Activated CD4-positive, CD25-positive, alpha-beta regulatory T cell treated with anti-CD3 and anti-CD28 coated beads, Interleukin-2, amount 50 U/mL, for 16 hours (primary cell): ENCODE measurements at places on chromosomes 4 and X.

- DNase-seq, result no peak
Measured at GRCh38 chr4:83276299-83277040, 8.1 kb downstream of the COQ2 start.

DNA sequence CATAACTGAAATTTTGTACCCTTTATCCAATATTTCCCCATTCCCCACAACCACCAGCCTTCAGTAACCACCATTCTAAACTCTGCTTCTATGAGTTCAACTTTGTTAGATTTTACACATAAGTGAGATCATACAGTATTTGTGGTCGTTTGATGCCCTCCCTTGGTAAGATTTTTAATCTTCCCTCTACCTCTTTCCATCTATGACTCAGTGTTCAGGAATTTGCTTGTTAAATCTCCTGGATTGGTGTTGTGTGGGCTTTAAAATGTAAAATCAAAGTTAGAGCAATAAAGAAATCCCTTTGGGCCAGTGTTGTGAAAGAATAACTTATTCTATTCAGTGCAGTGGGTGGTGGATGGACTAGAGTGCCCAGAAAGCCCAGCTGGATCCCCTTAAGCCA lies 37.4 kb downstream of the SLC16A2 start:
- DNase-seq, result no peak

GRCh38 chr4:137659431-137659830 lies 127.1 kb upstream of the PCDH18 start:
- DNase-seq, result no peak

DNA sequence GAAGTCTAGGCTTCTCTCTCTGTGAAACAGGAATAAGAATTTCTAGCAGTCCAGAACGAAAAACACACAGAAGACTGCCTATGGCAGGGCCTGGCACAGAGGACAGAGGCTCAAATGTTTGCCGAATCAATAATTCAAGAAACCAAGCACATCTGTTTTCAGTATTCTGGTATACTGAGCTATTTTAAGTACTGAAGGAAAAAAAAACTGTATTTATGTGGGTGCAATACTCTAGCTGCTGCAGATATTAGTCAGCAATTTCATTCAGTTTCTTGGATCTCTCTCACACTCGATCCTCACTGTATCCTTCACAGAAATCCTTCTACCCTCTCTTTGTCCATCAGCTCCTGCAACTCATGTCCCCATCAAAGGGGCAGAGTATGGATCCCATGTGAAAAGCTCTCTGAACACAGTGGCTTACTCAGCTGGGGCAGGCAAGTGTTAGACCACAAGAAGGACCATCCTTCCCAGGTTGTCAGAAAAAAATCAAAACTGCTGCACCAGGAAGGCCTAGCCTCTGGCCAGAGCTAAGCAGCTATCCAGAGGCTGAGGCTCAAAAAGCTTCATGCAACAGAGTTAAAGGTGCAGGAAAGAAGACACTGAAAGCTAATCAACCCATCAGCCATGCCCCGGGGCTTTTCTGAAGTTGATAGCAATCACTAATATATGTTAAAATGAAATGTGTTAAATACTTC lies 9.1 kb upstream of the USO1 start:
- DNase-seq, result no peak

DNA sequence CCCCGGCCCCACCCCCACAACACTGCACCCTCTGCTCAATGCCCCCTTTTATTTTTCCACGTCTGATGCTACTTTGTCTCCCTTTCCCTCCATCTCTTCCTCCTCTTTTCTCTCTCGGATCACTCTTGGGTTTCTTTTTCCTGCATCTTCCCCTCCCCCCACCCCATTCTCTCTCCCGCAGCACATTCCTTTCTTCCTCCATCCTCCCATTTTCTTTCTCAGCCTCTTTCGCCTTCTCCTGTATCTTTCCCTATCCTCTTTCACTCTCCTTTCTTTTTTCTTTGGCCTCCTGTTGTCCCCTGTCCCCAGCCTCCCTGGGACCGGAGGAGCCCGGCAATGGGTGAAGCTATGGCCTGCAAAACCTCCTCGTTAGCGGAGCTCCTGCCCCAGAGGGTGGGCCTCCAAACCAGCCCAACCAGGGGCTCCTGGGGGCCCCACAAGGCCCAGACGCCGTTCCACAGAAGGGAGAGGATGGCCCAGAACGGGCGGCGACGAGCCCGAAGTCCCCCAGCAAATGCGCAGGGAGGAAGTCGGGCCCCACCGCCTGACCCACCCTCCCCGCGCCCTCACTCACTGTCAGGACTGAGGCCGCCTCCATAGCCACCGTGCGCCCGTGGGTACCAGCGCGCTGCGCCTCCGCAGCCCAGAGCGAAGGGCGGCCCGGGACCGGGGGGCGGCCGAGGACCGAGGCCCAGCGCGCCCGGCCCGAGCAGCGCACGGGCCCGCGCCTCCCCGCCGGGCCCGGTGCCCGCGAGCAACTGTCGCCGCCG lies 807 bp downstream of the HMX1 start:
- no peak for DNase-seq

- DNase-seq, result no peak
Measured at GRCh38 chr4:188396037-188396436, 256.8 kb downstream of the TRIML1 start.

DNA sequence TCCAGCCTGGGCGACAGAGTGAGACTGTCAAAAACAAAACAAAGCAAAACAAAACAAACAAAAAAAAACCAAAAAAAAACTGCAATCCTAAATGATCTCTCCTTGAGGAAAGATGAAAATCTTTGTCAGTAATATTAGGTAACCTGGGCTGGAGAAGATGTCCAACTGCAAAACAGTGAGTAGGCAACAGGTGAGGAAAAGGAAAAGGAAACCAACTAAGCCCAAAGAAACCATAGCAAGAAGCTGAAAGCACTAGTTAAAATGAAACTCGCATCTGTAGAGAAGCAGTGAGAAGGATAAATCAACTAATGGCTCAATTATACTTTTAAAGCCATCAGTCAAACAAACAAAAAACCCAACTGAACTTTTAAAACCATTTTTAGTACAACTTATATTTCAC lies 54.2 kb downstream of the ENOX2 start:
- DNase-seq, result no peak

DNA sequence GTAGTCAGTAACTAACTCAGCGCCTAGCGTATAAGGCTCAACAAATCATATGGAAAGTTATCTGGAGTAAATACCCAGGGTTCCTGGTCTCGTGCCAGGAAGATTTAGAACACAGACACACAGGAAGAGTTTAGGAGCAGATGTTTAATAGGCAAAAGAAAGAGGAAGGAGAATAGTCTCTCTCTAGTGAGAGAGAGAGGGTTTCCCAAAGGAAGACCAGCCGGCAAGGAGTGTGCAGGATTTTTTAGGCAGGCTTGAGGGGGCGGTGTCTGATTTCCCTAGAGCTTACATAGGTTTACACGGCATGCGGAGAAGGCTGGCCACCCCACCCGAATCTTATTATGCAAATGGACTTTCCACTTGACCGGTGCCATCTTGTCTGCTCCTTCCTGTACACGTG lies 284.0 kb upstream of the FRG1 start:
- no peak for DNase-seq

DNA sequence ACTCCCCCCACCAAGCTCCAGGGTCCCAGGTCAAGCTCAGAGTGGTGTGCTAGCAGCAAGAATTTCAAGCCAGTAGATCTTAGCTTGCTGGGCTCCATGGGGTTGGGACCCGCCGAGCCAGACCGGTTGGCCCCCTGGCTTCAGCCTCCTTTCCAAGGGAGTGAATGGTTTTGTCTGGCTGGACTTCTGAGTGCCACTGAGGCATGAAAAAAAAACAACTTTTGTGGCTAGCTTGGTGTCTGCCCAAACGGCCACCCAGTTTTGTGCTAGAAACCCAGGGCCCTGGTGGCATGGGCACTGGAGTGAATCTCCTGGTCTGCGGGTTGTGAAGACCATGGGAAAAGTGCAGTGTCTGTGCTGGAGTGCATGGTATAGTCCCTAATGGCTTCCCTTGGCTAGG lies 82.6 kb downstream of the NBDY start:
- DNase-seq, result no peak

DNA sequence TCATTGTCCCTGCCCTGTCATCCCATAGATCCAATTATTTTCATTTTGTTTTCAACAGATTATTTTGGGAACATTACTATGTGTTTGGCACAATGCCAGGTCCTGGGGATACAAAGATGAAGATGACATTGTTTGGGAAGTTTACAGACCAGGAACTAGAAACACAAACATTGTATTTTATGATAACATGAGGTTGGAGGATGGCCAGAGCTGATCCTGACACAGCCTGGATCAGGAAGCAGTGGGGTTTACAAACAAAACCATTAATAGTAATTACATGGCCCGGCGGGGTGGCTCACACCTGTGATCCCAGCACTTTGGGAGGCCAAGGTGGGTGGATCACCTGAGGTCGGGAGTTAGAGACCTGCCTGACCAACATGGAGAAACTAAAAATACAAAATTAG lies 29.9 kb downstream of the CLRN2 start:
- no peak for DNase-seq

DNA sequence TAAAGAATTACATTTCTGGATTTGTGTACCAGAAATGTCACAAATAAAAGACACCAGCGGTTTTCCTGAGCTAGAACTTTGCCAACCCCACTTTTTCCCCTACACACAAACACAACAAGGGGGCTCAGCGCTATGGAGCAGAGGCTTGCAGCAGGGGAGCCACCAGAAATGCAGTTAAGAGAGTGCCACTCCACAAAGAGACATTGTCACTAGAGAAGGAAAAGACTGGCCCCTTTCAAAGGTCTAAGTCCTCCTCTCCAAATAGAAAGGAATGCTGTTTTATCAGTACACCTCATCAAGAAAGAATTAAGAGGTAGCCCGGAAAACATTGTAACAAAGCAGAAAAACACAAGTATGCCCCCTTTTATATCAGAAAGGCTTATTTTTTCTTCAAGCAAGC lies 419.5 kb downstream of the HNRNPD start:
- no peak for DNase-seq

- DNase-seq, result no peak
Measured at GRCh38 chr4:147513091-147513490, 32.2 kb downstream of the EDNRA start.

DNA sequence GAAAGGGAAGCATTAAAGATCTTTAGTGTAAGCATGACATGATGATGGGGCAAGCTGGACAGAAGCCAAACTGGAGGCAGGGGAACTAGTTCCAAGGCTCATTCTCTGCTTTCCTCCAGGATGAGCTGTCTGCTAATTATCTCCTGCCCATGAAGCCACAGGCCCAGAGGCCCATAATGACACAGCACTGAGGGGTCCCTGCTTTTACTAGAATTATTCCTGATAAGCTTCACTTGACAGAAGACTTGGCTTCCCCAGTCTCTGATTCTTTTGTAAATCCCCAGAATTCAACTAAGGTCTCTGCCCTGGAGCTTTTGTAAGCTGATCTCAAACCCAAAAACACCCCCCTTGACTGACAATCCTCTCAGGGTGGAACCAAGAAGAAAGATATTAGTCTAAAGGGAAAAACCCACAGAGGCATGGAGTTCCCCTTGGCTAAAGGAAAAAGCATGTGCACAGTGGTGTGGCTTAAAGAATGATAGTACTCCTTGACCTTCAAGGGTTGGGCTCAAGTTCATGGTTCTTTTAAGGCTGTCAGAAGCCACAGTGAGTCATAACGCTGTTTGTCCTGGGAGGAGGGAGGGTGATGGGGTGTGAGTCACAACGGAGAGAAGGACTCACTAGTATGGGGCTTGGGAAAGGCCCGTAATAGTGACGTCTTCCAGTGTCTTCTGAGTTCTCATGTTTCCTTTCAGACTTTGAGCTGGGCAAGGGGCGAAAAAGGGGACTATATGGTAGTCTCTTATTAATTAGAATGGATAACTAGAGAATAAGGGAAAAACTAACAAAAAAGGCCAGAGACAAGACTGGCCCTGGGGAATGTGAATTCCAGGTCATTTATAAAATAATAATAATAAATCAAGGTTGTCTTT lies 146.0 kb upstream of the CPEB2 start:
- DNase-seq, result no peak

GRCh38 chr4:124499261-124499660 lies 213.3 kb downstream of the ANKRD50 start:
- no peak for DNase-seq

GRCh38 chr4:137768196-137768595 lies 235.9 kb upstream of the PCDH18 start:
- DNase-seq, result no peak

GRCh38 chrX:39948582-39948981 lies 149.2 kb downstream of the BCOR start:
- no peak for DNase-seq

DNA sequence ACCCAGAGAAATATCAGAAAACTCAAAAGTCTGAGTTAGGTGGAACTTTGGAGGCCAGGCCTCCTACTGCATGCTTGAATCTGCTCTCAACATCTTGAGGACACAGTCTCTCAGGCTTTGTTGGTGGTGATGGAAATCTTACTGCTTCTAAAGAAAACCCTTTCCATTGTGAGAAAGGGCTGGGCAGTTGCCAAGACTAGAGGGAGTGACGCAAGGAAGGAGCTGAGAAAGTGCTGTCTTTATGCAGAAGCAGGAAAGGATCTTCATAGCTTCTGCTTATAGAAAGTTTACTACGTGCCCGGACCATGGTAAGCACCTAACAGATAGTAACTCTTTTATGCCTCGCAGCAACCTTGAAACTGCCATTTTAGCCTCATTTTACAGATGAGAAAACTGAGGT lies 2.4 kb upstream of the CRMP1 start:
- DNase-seq, result no peak

DNA sequence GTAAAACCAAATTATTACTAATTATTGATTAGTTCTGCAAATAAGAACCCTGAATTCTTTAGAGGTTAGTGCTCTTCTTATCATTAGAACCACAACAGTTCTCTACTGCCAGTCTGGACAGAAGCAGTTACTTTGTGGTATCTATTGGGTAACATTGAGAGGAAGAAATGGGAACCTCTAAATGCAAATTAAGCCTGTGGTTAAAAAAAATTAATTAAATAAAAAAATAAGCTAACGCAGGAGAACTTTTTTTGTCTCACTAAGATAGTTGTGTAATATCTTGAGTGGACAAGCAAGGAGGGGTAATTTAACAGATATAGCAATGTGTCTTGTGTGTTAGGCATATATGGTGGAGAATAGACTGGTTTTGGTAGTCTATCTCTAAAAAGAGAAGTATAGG lies 32.9 kb upstream of the TET2 start:
- DNase-seq, result no peak

- DNase-seq, result no peak
Measured at GRCh38 chrX:108165383-108166111, 74.0 kb downstream of the ATG4A start.

GRCh38 chr4:116688536-116688935 lies 396.8 kb downstream of the TRAM1L1 start:
- no peak for DNase-seq

DNA sequence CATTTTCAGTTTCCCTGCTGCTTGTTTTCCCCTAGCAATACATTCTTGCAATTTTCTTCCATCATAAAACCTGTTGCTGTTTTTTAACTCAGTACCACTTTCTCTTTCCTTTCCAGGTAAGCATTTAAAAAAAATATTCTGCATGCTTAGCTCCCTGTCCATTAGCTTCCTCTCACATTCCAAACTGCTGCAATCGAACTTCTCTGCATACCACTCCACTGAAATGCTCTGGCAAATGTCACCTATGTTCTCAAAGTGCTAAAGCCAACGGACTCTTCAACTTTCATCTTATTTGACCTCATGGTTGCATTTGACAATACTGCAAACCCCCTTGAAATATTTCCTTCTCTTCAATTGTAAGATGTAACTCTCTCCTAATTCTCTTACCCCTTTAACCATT lies 192.7 kb downstream of the ANAPC10 start:
- no peak for DNase-seq
